Osteocyte (in vitro differentiated cells): ENCODE measurements at places on chromosomes 4 and X. TPM values are rescaled to one million over a fixed set of nuclear protein-coding genes. Genes with fewer than 3 reads are reported as not detected.

The BRCC3 gene
- total RNA-seq = 12.4 and 15.3 TPM in 2 replicates

The TKTL1 gene
- not detected in 2 replicates for total RNA-seq

The CYSLTR1 gene
- not detected in 2 replicates for total RNA-seq

DNA sequence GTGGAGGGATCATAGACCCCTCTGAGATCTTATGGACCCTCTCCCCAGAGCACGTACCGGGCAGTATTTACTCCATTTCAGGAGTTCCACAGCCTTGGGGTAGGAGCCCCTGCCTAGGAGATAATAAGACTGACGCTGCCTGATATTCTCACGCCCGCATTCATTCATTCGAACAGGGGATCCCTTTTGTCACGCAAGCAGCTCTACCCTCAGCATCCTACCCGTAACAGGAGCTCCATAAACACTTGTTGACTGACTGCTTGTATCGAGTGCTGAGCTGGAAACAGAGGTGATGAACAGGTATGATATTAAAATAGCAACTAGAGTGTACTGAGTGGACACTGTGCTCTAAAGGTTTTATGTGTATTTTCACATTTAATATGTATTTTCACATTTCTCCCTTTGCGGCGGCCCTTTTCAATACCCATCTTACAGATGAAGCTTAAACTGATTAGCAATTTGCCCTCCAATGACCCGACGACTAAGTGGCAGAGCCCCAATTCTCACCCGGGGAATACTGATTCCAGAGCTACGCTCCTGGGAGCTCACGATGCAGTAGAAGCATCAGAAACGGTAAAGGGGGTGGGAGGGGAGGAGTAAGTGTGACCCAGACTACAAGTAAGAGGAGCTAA, 888 bp downstream of the RAB28 start:
- peaks cover 28% of the 10 kb centered on the region for H3K4me1 ChIP-seq
- DNase-seq = no peak
- peak overlapping the region; percentile 92 for H3K4me3 ChIP-seq
- H3K36me3 ChIP-seq = no peaks in the 10 kb centered on the region
- H3K27ac ChIP-seq = peak overlapping the region; percentile 100

GRCh38 chr4:103364083-103364482, 165.9 kb upstream of the CENPE start:
- no peaks in the 10 kb centered on the region for H3K36me3 ChIP-seq
- no peak for DNase-seq
- H3K27ac ChIP-seq = no peak overlapping the region
- no peaks in the 10 kb centered on the region for H3K27me3 ChIP-seq
- H3K4me3 ChIP-seq = no peak overlapping the region
- H3K4me1 ChIP-seq = no peaks in the 10 kb centered on the region

- no peaks in the 10 kb centered on the region for H3K27me3 ChIP-seq
- no peak for DNase-seq
- peak overlapping the region; percentile 93 for H3K4me3 ChIP-seq
- peak overlapping the region; percentile 93 for H3K27ac ChIP-seq
Measured at GRCh38 chr4:99945718-99946355, 581 bp downstream of the DNAJB14 start.

GRCh38 chrX:22314692-22315091, 42.0 kb downstream of the CBLL2 start:
- H3K27me3 ChIP-seq = no peaks in the 10 kb centered on the region
- H3K36me3 ChIP-seq = no peaks in the 10 kb centered on the region
- H3K4me1 ChIP-seq = peaks cover 14% of the 10 kb centered on the region
- no peak for DNase-seq
- H3K4me3 ChIP-seq = no peak overlapping the region
- peak overlapping the region; percentile 56 for H3K27ac ChIP-seq
